Activated effector memory CD4-positive, alpha-beta T cell treated with anti-CD3 and anti-CD28 coated beads, Interleukin-2, amount 50 U/mL, for 16 hours (primary cell): ENCODE measurements at places on chromosomes 2 and 18.

- no peak for DNase-seq
These were observed 392.9 kb downstream of the ZNF521 start for GRCh38 chr18:24959051-24959476.

DNA sequence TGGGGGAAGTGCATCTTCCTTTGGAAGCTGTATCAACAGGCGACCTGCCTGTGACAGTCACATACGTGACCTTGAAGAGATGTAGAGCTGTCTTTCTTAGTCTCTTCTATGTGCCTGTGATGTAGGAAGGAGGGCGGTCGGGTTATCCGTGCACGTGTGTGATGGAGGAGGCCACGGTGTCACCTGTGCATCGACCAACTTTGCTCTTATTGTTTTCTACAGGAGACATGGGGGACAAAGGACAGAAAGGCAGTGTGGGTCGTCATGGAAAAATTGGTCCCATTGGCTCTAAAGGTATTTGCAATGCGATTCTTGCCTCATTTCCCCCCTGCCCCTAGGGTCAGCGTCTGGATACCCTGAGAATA is 20.7 kb upstream of the ALLC start:
- peak; percentile 8 for DNase-seq

DNA sequence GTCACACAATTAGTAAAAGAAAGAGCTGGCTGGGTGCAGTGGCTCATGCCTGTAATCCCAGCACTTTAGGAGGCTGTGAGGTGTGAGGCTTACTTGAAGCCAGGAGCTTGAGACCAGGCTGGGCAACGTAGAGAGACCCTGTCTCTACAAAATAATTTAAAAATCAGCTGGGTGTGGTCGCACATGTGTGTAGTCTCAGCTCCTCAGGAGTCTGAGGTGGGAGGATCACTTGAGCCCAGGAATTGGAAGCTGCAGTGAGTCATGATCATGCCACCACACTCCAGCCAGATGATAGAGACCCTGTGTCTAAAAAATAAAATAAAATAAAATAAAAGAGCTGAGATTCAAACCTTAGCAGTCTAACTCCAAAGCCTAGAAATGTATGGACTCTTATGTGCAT is 39.0 kb upstream of the NEDD4L start:
- no peak for DNase-seq

- peak; percentile 79 for DNase-seq
These were observed 23.0 kb downstream of the CDC42EP3 start for GRCh38 chr2:37648331-37649011.

GRCh38 chr2:181111059-181111458 is 130.7 kb downstream of the UBE2E3 start:
- DNase-seq: no peak

GRCh38 chr2:74425523-74425922 is 4.0 kb downstream of the WDR54 start:
- DNase-seq: no peak

DNA sequence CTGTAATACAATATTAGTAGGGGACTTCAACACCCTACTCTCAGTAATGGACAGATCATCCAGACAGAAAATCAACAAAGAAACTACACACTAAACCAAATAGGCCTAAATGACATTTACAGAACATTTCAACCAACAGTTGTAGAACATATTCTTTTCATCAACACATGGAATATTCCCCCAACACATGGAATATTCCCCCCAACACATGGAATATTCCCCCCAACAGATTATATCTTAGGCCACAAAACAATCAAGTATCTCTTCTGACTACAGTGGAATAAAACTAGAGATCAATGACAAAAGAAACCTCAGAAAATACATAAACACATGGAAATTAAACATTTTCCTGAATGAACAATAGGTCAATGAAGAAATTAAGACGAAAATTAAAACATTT is 187.2 kb upstream of the RBBP8 start:
- no peak for DNase-seq

DNA sequence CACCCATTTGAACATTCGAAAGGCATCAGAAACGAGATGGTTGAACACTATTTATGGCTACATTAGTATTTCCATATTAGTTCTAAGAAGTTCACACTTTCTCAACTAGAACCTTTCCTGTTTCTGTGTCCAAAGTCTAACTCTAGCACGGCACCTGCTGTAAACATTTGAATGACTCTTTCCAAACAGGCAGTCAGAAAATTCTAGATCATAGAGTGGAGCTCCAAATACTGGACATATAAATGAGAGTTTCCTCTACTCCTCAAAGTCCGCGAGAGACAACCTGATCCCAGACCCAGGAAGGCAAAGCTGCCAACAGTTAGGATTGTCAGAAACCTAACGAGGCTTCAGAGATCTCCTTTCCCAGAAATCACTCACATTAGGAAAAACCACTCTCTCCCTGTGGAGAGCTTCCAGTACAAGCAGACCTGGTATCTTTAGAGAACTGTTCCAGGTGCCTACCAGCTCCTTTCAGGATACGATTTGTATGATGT is 10.6 kb downstream of the RND3 start:
- DNase-seq: no peak

DNA sequence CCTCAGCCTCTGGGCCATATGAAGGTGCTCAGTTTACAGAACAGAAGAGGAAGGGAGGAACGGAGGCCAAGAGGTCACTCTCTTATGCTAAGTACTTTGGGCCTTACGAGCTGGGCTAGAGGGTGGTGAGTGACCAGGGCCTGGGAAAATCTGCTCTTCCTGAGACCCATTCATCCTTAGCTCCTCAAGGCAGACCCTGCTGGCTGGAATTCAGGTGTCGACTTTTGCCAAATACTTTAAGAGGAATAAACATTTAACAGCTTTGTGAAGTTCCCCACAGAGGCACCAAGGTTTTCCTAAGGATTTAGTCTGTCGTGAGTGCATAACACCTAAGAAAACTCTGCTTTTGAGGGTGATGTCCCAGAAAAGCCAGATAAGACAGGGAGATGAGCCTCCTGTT is 129.7 kb upstream of the SIX2 start:
- no peak for DNase-seq

DNA sequence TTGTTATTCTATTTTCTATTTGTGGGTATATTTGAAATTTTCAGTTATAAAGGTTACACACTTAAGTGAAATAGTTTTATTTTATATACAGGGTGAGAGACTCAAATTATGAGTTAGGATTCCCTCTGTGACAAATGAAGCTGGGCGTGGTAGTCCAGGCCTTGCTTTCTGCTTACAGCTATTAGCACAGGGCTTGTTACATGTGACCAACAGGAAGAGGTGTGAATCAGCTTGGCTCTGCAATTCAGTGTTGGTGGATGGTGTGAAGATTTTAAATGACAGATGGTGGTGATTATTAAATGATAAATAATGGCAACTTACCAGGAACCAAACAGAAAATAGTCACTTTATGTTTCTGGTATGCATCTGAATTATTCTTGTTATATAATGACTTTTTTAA is 64.4 kb upstream of the NOSTRIN start:
- no peak for DNase-seq

- no peak for DNase-seq
These were observed 307.1 kb downstream of the TSN start for GRCh38 chr2:122062506-122062905.

DNA sequence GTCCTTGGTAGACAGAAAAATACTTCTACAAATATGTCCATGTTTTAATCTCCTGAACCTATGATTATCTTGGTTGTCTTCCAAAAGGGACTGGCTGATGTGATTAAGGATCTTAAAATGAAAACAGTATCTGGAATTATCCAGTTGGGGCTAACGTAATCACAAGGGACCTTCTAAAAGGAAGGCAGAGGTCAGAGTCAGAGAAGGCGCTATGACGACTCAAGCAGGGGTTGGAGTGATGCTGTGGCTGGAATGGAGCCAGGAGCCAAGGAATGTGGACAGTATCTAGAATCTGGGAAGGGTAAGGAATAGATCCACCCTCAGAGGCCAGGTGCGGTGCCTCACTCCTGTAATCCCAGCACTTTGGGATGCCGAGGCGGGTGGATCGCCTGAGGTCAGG is 4.2 kb upstream of the USP14 start:
- no peak for DNase-seq

DNA sequence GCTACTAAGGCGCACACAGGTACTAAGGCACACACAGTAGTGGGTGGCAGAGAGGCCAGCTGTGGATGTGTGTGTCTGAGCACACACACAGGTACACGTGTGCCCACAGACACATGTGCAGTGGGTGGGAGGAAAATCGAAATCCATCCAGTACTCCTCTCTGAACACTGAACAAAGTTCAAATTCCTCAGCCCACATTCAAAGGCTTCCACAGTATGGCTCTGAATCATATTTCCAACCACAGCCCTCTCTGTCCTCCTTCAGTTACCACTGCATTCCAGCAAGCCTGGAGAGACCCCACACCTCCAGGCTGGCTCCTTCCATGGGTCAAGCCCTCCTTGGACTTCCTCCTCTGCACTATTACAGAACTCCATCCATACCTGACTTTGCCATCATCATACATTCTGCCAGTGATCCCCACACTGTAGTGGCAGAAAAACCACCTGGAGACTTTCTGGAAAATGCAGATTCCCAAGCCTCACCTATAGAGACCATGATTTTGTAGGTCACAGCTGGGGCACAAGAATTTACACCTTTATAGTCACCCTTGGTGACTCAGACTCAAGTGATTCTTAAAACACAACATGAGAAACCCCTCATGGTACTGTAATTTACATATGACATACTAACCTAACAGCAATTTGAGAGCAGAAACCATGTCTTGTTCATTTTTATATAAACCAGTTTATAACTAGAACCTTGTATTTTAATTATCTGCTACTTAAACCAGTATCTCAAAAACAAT is 31.4 kb downstream of the EPG5 start:
- DNase-seq: no peak

- no peak for DNase-seq
These were observed 46.7 kb upstream of the FLACC1 start for GRCh38 chr2:201403880-201404279.

DNA sequence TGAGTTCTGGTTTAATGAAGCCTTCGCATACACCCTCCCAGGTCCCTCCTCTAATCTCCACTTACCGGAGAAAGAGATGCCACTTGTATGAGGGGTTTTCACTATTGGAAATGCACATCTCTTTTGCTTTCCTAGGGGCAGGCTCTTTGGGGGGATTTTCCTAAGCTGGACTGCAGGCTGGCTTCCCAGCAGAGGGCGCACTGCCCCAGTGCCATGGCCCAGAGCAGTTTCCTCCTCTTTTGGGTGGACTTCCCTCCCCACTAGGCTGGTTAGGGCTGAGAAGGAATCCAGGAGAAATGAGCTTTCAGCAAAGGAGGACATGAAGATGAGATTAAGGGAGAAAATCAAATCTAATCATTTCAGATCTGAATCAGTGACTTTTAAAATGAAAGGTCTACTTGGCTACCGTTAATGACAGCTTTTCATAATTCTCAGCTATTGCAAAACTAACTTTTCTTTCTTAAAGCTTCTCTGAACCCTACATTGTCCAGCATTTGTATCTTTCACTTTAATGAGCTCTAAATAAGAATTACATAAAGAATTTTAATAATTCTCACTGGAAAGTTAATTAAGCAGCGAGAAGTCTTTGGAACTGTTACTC is 784.1 kb upstream of the FANCL start:
- DNase-seq: no peak

DNA sequence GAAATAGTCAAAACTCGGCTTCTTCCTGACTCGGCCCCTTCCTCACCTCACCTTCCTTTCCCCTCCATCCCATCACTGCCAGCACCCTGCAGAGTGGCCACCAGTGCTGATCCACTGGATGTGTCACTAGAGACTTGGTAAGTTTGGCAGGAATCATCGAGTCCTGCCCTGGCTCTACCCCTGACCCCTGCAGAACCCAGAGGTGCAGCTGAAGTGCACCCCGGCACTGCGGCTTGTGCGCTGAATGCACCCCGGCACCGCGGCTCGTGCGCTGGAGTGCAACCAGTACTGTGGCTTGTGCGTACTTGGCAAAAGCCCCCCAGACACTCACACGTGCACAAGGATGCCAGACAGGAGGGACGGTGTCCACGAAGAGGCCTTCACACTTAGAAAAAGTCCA is 206.5 kb downstream of the SNTG2 start:
- no peak for DNase-seq
